ENCODE measurements at places on chromosomes 2 and 18.

DNA sequence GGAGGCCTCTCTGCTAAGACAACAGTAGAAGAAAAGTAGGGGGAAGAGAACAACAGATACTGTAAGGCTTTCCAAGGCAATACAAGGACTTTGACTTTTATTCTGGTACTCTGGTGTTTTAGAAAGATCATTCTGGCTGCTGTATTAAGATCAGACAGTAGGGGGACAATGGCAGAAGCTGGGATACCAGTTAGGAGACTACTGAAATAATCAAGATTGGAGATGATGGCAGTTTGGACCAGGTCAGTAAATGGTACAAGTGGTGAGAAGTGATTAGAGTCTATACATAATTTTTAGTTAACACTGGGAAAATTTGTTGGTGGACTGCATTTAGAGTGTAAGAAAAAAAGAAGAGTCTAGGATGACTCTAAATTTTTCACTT, 139.7 kb downstream of the ROCK1 start:
- DNase-seq: no peak

DNA sequence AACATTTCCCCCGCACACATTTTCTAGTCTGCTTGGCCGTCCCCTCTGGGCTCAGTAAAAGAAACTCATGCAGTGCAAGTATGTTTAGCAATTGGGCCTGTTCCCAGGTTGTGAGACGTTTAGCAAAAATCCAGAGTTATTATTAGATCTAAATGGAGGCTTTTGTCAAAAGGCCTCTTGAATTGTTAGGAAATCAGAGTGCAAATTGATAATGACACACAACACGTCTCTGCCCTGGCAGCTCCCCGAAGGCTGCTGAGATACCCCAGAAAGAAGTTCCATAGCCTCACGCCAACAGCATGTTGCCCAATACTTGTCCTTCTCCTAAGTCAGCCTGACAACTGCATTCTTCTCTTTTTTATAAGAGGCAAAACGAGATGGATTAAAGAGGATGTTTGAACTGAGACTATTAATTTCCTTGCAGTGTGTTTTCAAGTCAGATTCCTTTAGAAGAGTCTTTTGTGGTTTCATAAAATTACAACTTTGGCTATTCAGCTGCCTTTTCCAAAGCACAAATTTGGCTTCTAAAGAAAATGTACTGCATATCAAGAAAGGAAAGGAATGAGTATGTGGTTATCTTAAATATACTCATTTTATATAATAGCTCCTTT, 202.2 kb downstream of the TRIB2 start:
- DNase-seq: peak; percentile 30

GRCh38 chr2:19900931-19901441, 797 bp downstream of the TTC32 start:
- DNase-seq: no peak

GRCh38 chr2:95122197-95122551, 566 bp upstream of the MRPS5 start:
- no peak for DNase-seq

DNA sequence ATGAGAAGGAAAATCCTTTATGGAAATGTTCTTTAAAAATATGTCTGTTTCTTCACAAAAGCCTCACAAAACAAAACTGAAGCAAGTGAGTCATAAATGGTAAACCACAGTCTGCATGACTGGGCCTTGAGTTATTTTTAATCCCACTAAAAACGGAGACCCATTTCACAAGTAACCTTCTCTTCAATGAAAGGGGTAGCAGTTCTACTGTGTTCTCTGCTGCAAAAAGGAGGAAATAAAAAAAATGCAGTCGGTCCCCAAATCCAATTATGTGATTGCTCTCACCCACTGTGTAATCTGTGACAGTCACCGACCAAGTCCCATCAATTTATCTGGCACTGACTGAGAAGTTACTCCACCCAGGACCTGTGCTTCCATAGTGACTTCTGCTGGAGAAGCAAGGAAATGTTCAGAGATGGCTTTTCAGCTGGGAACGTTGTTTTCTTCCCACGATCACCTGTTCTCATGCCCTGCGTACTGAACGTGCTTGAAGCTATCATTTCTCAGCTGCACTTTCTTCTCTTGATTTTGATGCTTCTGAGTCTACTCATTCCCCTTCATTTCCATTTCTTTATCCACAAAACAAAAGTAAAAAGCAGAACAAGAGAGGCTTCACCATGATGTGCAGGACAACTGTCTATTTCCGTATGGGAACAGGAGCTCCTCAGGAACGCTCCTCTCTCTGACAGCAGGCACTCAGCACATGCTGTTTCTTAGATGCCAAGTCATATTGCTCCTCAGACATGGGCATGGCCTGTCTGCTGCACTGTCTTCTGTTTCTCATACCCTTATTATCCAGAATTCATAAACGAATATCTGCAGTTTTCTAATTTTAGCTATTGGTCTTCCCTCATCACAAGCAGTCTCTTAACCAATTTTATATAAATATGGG, 80.0 kb upstream of the TMEM200C start:
- peak; percentile 63 for DNase-seq

DNA sequence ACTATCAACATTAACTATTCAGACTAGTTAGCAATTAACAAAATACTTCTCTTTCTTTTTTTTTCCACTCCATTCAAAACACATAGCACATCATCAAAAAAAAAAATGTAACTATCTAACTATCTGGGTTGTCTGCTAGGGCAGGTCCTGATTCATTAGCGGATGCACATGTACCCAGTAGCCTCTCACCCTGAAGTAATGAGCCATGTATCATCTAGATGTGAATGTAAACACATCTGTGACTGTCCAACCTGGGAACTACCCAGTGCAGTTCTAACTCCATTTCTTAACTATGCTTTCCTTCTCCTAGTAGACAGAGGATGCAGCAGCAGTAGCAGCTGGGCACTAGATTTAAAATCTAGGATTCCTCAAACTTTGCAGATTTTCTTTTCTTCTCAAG, 183.1 kb upstream of the PIK3C3 start:
- peak; percentile 28 for DNase-seq

DNA sequence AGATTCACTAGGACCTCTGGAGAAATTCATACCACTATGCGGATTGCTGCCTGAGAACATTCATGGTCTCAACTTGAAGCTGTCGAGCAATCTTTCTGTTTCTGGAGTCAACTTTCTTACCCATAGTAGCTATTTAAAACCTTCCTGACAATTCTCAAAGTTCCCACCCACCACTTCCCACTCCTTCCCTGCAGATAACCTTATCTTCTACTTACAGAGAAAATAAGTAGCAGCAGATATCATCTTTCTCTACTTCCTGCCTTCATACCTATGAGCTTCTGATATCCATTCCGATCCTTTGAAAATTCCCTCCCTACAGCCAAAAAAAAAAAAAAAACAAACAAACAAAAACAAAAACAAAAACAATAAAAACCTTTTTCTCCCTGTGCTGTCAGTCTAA, 81.2 kb upstream of the CYRIA start:
- DNase-seq: no peak

DNA sequence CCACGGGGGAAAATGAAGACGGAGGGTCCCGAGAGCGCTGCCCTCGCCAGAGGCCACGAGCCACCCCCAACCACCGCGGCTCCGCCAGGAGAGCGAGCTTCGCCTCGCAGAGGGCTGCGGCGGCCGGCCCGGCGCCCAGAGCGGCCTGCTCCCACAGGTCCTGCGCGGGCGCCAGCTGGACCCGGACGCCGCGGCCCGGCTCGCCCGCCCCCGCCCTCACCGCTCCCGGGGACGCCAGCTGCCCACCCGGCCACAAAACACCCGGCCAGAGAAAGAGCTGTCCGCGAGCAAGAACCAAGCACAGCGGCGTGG, 709 bp downstream of the PTPN2 start:
- DNase-seq: no peak

- DNase-seq: no peak
Observed at GRCh38 chr18:45328811-45329210, 286.5 kb upstream of the SLC14A2 start.

GRCh38 chr2:24365051-24365450, 4.7 kb upstream of the ITSN2 start:
- no peak for DNase-seq

GRCh38 chr2:67394734-67395133, 2.4 kb upstream of the ETAA1 start:
- DNase-seq: no peak

DNA sequence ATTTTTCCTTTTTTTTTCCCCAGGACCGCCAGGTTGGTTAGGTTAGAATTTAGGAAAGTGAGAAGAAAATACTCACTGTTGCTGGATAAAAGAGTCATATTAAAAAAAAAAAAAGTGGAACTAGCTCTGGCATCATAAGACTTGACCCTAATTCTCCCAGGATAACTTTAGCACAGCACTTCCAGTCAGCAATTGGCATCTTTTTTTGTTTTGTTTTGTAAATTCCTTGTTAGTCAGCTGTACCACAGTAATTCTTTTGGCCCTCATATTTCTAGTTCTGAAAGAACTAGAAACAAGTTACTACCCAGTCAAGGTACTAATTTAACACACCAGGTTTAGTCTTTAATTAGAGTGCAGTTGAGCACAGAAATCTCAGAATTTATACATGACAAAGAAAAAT, 873.5 kb upstream of the POU3F3 start:
- no peak for DNase-seq

DNA sequence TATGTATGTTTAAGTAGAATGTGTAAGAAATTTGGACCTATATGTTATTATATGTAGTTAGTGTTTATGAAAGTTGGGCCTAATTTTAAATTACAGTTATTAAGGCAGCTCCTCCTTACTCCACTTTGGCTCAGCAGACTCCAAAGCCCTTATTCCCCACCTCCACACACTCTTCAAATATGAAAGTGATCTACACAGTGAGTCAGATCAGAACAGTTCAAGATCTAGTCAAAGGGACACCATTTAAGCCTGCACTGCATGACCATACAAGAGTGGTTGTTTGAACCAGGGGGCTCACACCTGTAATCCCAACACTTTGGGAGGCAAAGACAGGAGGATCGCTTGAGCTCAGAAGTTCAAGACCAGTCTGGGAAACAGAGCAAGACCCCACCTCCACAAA, 21.2 kb upstream of the PMAIP1 start:
- no peak for DNase-seq

GRCh38 chr2:21422050-21422449, 298.3 kb downstream of the TDRD15 start:
- DNase-seq: no peak

DNA sequence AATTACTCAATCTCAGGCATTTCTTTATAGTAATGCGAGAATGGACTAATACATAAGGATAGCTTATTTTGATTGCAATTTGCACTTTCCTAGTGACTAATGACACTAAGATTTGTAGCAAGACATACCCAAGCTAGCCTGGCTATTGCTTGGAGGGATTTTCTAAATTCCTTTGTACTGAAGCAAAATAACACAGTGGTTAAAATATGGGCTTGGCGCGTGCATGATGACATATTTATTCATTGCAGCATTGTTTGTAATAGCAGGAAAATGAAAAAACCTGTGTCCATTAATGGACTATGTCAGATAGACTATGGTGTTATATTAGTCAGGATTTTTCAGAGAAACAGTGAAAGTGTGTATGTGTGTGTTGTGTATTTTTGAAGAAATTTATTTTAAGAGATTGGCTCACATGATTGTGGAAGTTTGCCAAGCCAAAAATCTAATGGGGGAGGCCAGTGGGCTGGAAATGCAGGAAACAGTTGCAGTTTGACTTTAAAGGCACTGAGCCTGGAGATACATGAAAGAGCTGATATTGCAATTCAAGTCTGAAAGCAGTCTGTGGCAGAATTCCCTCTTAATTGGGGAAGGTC, 16.7 kb upstream of the LAPTM4A start:
- DNase-seq: no peak

- DNase-seq: peak; percentile 28
Observed at GRCh38 chr2:156087875-156088274, 244.6 kb downstream of the NR4A2 start.

DNA sequence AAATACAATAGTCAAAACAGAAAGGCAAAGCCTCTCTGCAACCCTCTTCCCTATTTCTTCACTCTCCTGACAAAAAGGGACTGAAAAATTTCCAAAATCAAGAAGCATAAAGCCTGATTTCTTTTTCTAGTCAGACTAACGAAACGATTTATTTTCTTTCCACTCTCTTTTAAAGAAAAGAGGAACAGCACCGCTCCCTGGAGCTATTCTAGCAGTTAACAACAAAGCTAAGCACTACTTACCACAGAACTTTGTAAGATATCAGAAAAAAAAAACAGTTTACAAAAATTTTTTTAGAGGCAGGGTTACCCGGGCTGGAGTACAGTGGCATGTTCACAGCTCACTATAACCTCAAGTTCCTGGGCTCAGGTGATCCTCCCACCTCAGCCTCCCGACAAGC, 14.4 kb upstream of the FHL2 start:
- no peak for DNase-seq

DNA sequence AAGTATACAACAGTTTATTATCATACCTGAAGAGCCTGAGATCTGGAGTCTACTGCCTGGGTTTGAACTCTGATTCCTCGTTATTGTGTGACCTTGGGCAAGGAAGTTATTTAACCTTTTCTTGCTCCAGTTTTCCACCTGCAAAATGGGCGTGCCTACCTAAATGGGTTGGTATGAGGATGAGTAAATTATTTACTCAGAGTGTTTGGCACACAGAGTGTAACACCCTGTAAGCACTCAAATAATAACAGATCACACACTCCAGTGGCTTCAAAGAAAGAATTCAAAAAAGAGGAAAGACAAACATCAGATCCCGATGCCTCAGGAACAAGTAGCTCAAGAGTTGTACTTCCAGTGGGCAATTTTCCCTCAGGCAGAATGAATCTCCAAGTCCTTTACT, 2.4 kb downstream of the SRD5A2 start:
- no peak for DNase-seq

- DNase-seq: no peak
Observed at GRCh38 chr18:36724169-36724568, 104.6 kb downstream of the TPGS2 start.

GRCh38 chr2:6526093-6526824, 339.4 kb downstream of the CMPK2 start:
- DNase-seq: no peak

- no peak for DNase-seq
Observed at GRCh38 chr2:129895526-129896082, 83.9 kb upstream of the RAB6C start.

DNA sequence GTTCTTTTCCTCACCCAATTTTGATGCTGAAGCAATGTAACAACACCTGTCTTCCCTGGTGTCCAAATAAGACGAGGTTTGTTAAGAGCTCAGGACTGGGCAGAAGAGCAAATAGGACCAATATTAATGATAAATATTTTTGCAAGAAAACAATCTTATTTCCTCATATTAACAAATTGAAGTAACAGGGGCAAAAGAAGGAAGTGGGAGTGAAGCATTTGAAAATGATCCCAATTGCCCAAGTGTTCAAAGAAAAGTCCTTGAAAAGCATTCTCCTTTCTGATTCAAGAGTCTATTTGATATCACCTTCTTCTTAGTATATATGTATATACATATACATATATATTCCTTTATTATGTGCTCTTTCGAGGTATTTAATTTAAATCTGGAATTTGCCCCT, 418.8 kb downstream of the ARHGAP15 start:
- DNase-seq: no peak

DNA sequence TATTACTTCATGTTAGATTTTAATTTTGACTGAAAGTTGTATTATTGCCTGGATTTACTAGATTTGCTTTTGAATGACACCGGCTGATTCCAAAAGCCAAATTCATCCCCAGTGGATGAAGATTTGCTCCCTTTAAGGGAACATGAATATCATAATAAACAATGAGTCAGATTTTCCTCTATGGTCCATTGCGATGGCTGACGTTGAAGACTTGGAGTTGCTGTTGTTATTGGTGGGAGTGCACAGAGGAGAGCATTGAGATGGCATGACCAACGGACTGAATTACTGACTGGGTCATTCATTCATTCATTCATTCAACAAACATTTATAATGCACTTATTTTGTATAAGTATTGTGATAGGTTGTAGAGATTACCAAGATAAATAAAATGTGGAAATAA, 33.4 kb upstream of the LYPD1 start:
- DNase-seq: peak; percentile 17

GRCh38 chr2:6787376-6787775, 78.3 kb downstream of the CMPK2 start:
- no peak for DNase-seq
